ENCODE measurements at places on chromosomes 11 and 22.
A peak's percentile ranks its signal among the peaks of the same experiment; 100 is the strongest.

DNA sequence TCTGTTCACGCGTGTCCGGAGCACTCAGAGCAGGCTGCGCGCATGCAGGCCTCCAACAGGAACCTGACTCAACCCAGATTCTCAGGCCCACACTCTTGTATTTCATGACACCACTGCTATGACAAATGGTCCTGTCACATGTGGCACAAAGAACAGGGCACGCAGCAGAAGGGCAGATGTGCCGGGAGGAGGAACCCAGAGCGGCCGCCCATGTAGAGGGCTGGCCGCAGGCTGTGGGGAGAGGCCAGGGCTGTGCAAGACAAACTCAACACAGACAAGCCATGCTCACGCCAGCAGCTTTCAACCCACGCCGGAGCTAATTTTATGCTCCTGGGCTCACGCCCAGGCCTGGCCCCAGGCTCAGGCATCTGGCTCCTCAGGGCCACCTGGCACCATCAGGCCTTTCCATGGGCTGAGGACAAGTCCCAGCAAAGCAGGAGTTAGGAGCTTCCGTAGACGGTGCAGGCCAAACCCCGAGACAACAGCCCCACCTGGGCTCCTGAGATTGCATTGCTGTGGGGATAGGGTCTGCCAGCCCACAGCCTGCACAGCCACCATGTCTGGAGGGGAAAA is 40.0 kb downstream of the DUSP8 start:
- DNase-seq = no peak

GRCh38 chr11:123483058-123483457 is 53.0 kb downstream of the GRAMD1B start:
- no peak for DNase-seq

- no peak for DNase-seq
Measured at GRCh38 chr11:99424313-99425084, 403.8 kb downstream of the CNTN5 start.

DNA sequence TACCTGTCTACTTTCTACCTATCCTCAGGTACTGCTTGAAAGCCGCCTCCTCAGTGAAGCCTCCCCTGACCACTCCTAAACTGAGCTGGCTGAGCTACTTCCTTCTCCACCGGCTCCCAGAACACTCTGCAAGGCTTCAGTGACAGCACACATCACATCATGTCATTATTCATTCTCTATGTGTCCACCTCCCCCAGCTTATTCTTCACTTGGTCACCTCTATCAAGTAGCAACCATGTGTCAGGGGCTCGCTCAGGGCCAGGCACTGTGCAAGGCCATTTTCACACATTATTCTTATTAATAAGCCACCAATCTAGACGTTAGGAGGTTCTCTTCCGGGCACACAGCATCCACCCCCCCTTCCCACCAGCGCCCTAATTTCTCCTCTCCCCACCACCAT is 3.7 kb upstream of the ELFN2 start:
- no peak for DNase-seq

DNA sequence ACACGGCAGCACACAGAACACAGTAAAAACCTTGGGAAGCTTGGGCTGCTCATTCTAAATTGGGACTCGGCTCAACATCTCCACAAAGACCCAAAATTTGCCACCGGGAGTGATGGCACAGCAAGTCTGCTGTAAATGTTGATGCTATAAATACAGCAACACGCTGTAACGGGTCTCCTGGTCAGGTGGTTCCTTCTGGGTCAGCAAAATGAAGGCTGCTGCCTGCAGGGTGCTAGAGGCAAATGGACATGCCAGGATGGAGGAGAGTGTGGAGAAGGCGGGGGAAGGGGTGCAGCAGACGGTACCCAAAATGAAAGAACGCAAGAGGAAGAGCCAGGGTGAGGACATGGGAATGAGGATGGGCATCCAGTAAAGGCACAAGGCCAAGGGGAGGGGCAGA is 30.4 kb downstream of the MAFF start:
- DNase-seq = no peak

GRCh38 chr11:69524991-69525411 is 43.5 kb downstream of the LINC01488 start:
- no peak for DNase-seq

DNA sequence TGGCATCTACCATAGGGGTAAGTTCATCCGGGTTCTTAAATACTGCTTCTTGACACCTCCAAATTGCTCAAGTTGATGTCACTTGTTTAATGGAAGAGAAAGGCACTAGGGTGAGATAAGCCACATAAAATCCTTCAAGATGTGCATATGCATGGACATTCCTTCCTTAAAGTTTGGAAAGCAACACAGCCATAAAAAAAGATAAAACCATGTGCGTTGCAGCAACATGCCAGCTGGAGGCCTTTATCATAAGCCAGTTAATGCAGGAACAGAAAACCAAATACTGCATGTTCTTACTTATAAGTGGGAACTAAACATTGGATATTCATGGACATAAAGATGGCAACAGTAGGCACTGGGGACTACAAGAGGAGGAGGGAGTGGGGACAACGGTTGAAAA is 8.0 kb upstream of the IL18BP start:
- no peak for DNase-seq

GRCh38 chr22:21681566-21682370 is 16.0 kb downstream of the PPIL2 start:
- no peak for DNase-seq

- DNase-seq = no peak
Measured at GRCh38 chr22:30325724-30326254, 952 bp downstream of the TBC1D10A start.

- DNase-seq = peak; percentile 96
Measured at GRCh38 chr22:26718905-26719304, 61.5 kb downstream of the MIAT start.

GRCh38 chr11:126359431-126360048 is 4.1 kb downstream of the ST3GAL4 start:
- no peak for DNase-seq

- DNase-seq = no peak
Measured at GRCh38 chr11:65558930-65559509, 861 bp upstream of the LTBP3 start.

DNA sequence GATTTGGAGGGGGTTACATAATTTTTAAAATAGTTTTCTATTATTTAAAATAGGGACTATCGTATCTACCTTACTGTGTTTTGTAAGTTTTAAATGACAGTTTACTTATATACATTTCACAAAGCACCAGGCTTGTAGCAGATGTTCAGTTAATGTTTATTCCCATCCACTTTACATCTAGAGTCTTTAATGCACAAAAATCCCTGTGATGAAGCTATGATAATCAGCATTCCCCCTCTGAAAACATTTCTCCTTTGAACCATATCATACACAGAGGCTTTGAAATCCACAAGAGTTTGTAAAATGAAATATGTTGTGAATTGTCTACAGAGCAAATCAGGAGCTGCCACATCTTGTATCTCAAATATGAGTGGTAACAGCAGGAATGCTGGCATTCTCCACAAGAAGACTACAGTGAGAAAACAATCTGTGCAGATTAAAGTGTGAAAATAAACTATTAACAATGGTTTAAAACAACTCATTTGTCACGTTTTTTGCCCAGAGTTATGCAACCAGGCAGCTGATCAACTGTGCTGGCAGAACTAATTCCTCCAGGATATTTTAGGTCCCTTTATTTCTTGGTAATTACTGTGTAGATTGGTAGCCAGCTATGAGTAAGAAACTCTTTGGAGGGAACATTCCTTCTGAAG is 699.1 kb upstream of the ARHGAP42 start:
- DNase-seq = no peak

GRCh38 chr11:94504689-94505293 is 7.5 kb upstream of the C11orf97 start:
- DNase-seq = peak; percentile 58

- no peak for DNase-seq
Measured at GRCh38 chr11:65851083-65851579, 6.8 kb downstream of the CFL1 start.

- DNase-seq = no peak
Measured at GRCh38 chr11:132999516-132999915, 532.8 kb downstream of the OPCML start.

All from HFFc6 (cell line).